ENCODE measurements at places on chromosomes 4 and X. TPM values are rescaled to one million over a fixed set of nuclear protein-coding genes. Genes with fewer than 3 reads are reported as not detected.

The ADH1A gene
- not detected for total RNA-seq

The P2RY10 gene
- not detected for total RNA-seq

The XPNPEP2 gene
- not detected for total RNA-seq

The EDA2R gene
- 6.9 TPM for total RNA-seq

The DNAAF6 gene
- total RNA-seq = not detected

The DDIT4L gene
- total RNA-seq = 7.3 TPM

The ZAR1 gene
- 0.49 TPM for total RNA-seq

The FAM53A gene
- 5.6 TPM for total RNA-seq

The RP2 gene
- total RNA-seq = 5.1 TPM

The CITED1 gene
- total RNA-seq = 6.2 TPM

The ZNF630 gene
- 6.3 TPM for total RNA-seq

The MXRA5 gene
- 0.64 TPM for total RNA-seq

The CXCL13 gene
- 1.8 TPM for total RNA-seq

The NIPAL1 gene
- 1.4 TPM for total RNA-seq

The SPIN2B gene
- 15.3 TPM for total RNA-seq

The ASMT gene
- not detected for total RNA-seq

The PPP1R2C gene
- not detected for total RNA-seq

The TGIF2LX gene
- total RNA-seq = not detected

The APELA gene
- not detected for total RNA-seq
